ENCODE measurements at places on chromosomes 11 and 22. TPM values are rescaled to one million over a fixed set of nuclear protein-coding genes. Genes with fewer than 3 reads are reported as not detected.
A peak's percentile ranks its signal among the peaks of the same experiment; 100 is the strongest.

DNA sequence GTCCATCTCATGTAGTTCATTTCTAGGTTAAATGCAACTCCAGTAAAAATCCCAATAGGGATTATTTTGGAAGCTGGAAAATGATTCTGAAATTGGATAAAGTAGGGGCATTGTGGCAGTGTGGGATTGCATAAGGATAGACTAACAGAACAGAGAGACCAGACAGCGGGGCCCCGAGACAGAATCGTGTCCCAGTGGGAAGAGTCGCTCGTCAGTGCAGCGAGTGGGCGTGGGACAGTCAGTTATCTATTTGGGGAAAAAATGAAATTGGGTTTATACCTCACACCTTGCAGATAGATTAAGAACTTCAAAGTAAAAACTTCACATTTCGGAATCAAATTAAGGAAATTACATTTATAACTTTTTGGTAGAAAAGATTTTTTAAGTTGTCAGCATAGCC is 10.6 kb downstream of the SART1 start:
- H3K36me3 ChIP-seq = peaks cover 65% of the 10 kb centered on the region
- H3K4me3 ChIP-seq = no peak overlapping the region
- peaks cover 7% of the 10 kb centered on the region for H3K4me1 ChIP-seq
- no peak overlapping the region for H3K27ac ChIP-seq
- no peaks in the 10 kb centered on the region for H3K27me3 ChIP-seq

GRCh38 chr11:95556011-95556341 is 233.6 kb downstream of the FAM76B start:
- H3K4me1 ChIP-seq = peaks cover 5% of the 10 kb centered on the region
- H3K27ac ChIP-seq = peak overlapping the region; percentile 45
- H3K27me3 ChIP-seq = no peaks in the 10 kb centered on the region
- DNase-seq = no peak

Gene OR2D2
- not detected for total RNA-seq

Gene SCT
- total RNA-seq = 55.2 TPM

GRCh38 chr22:50178871-50179869 is 6.5 kb upstream of the TRABD start:
- no peak for DNase-seq
- no peaks in the 10 kb centered on the region for H3K36me3 ChIP-seq
- no peak overlapping the region for H3K4me3 ChIP-seq
- peaks cover 5% of the 10 kb centered on the region for H3K4me1 ChIP-seq
- H3K27me3 ChIP-seq = peaks cover 23% of the 10 kb centered on the region

GRCh38 chr11:114273071-114273470 is 23.1 kb upstream of the NNMT start:
- no peaks in the 10 kb centered on the region for H3K36me3 ChIP-seq
- peaks cover 13% of the 10 kb centered on the region for H3K27me3 ChIP-seq
- no peaks in the 10 kb centered on the region for H3K4me1 ChIP-seq
- DNase-seq = no peak
- H3K4me3 ChIP-seq = no peak overlapping the region

DNA sequence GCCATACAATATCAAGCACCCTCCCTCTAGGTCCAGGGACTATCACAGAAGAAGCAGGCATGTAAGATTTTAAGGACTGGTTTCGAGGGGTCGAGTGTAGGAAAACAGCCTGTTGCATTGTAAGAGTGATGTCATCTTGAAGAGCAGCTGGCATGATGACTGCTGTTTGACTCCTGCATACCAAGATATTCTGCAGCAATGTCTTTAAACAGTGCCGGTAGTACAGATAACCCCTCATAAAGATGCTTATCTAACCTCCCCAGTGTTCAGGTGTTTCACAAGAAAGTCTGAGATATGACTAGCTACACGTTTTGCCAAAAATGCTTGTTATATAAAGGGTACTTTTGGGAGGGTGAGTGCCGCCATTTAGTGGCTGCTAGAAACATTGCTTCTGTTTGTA is 12.0 kb downstream of the FAM111A start:
- no peaks in the 10 kb centered on the region for H3K27me3 ChIP-seq
- DNase-seq = no peak
- H3K4me3 ChIP-seq = no peak overlapping the region
- no peak overlapping the region for H3K27ac ChIP-seq
- no peaks in the 10 kb centered on the region for H3K4me1 ChIP-seq

Gene WBP2NL
- total RNA-seq = 1.0 TPM

Gene IFTAP
- total RNA-seq = 54.5 TPM

DNA sequence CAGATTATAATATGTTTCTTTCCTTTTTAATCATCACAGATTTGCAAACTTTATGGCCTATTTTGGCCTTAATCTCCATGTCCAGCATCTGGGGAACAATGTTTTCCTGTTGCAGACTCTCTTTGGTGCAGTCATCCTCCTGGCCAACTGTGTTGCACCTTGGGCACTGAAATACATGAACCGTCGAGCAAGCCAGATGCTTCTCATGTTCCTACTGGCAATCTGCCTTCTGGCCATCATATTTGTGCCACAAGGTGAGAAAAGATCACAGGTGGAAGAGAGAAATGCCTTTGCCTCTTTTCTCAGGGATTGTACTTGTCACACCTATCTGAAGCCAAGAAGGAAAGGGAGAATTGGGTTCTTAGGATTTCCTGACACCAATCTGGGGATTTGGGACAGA is 36.9 kb downstream of the SLC22A9 start:
- no peak for DNase-seq
- H3K36me3 ChIP-seq = no peaks in the 10 kb centered on the region
- no peaks in the 10 kb centered on the region for H3K4me1 ChIP-seq
- no peak overlapping the region for H3K4me3 ChIP-seq

- H3K27me3 ChIP-seq = no peaks in the 10 kb centered on the region
- peaks cover 30% of the 10 kb centered on the region for H3K36me3 ChIP-seq
- H3K4me3 ChIP-seq = no peak overlapping the region
- no peak overlapping the region for H3K27ac ChIP-seq
- no peak for DNase-seq
These were observed 50.7 kb downstream of the F2 start for GRCh38 chr11:46769636-46770221.

- peaks cover 44% of the 10 kb centered on the region for H3K4me1 ChIP-seq
- H3K4me3 ChIP-seq = peak overlapping the region; percentile 39
- DNase-seq = peak; percentile 85
- no peaks in the 10 kb centered on the region for H3K36me3 ChIP-seq
These were observed 39.1 kb upstream of the CREB3L1 start for GRCh38 chr11:46238078-46238966.

DNA sequence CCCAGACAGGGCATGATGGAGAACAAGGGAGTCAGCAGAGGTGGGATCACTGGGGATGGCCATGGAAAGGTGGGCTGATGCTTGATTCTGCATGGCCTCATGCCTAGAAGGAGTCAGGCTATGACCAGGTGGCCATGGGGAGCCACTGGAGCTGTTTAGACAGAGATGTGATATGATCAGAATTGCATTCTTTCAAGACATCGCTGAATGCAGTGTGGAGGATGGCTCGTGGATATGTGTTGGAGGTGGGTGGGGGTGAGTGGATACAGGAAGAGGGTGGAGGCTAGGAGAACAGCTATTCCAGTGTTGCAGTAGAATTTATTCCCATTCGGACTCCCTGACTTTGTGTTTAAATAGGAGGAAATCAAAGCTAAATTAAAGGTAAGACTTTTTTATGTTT is 841.1 kb downstream of the NTM start:
- H3K4me1 ChIP-seq = peaks cover 2% of the 10 kb centered on the region
- H3K36me3 ChIP-seq = no peaks in the 10 kb centered on the region
- H3K27ac ChIP-seq = no peak overlapping the region
- H3K4me3 ChIP-seq = no peak overlapping the region

DNA sequence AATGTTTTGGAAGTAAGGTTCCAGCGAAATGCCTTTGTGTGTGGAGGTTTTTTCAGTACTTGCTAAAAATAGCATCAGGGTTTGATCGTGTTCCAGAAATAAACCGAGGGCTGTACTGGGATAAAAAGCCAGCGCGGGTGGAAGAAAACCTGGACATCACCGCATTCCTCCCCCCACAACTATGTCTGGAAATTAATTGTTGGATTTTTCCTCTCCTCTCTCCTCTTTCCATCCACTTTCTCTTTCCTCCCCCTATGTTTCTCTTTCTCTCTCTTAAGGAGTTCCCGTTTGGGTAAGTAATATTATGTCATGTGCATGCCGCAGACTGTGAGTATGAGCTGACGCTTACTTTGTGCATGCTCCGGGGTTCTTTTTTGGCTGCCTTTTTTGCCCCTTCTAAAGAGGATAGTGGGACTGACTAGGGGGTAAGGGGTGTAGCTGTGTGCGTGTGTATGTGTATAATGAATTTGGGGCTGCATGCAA is 104.2 kb upstream of the HSD17B12 start:
- H3K27me3 ChIP-seq = peaks cover 89% of the 10 kb centered on the region
- H3K4me3 ChIP-seq = peak overlapping the region; percentile 30
- H3K4me1 ChIP-seq = peaks cover 60% of the 10 kb centered on the region
- H3K36me3 ChIP-seq = no peaks in the 10 kb centered on the region
- DNase-seq = peak; percentile 50

- peak; percentile 41 for DNase-seq
- H3K4me3 ChIP-seq = no peak overlapping the region
- H3K36me3 ChIP-seq = no peaks in the 10 kb centered on the region
- H3K27me3 ChIP-seq = no peaks in the 10 kb centered on the region
- H3K27ac ChIP-seq = peak overlapping the region; percentile 49
These were observed 2.0 kb upstream of the LMO2 start for GRCh38 chr11:33893711-33894397.

- H3K27me3 ChIP-seq = peaks cover 54% of the 10 kb centered on the region
- no peak overlapping the region for H3K27ac ChIP-seq
- H3K4me1 ChIP-seq = peaks cover 20% of the 10 kb centered on the region
- no peak for DNase-seq
- no peak overlapping the region for H3K4me3 ChIP-seq
These were observed 1.4 kb upstream of the GNAZ start for GRCh38 chr22:23068832-23069385.

Gene MOGAT2
- total RNA-seq = not detected

DNA sequence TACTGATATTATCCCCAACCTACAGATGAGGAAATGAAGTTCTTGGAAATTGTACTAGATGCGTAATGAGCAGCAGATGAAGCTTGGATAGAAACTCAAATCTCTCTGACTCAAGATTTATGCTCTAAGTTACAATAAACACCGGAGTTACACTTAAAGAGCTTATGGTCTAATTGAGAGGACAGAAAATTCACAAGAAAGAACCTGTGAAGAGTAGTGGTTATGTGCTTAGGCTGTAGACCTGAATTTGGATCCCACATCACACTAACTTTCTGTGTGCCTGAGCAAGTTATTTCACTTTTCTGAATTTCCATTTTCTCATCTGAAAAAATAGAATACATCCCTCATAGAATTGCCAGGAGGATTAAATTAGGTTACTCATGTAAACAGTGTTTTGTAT is 58.5 kb downstream of the FLI1 start:
- H3K36me3 ChIP-seq = peaks cover 2% of the 10 kb centered on the region
- no peak overlapping the region for H3K4me3 ChIP-seq
- no peak overlapping the region for H3K27ac ChIP-seq
- H3K4me1 ChIP-seq = no peaks in the 10 kb centered on the region
- DNase-seq = no peak

DNA sequence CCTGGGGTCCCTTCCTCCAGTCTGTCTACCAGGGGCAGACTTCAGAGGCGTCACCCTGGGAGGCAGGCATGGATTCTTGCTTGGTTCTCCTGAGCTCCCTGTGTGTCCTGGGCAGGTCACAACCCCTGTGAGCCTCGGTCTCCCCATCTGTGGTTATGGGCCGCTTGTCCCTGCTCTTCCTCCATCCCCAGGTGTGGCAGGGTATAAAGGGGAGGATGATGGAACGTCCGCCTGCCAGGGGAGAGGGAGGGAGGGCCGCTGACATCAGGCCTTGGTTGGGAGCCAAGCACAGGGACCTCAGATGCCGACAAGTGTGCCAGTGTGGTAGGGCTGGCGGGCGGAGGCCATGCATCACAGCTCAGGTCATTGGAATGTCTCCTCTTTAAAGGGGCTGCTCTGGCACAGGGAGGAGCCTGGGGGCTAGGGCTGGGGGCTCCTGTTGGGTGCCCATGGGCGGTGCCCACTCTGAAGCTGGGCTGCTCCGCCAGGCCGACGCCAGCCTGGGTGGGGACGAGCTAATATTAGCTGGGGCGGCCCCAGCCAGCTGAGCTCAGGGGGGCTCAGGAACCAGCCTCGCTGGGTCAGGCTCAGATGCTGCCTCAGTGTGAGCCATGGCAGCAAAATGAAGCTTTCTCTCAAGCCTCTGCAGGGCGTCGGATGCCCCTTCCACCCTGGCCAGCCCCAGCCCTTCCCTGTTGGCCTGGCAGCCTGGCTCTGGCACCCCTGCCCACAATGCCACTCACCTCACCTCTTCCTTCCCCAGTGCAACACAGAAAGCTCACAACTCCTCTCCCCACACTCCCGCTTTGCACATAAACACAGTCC is 12.8 kb downstream of the KCNC1 start:
- DNase-seq = peak; percentile 28
- H3K27ac ChIP-seq = peak overlapping the region; percentile 73
- no peaks in the 10 kb centered on the region for H3K36me3 ChIP-seq
- H3K4me3 ChIP-seq = no peak overlapping the region

Gene OR10A4
- total RNA-seq = not detected

DNA sequence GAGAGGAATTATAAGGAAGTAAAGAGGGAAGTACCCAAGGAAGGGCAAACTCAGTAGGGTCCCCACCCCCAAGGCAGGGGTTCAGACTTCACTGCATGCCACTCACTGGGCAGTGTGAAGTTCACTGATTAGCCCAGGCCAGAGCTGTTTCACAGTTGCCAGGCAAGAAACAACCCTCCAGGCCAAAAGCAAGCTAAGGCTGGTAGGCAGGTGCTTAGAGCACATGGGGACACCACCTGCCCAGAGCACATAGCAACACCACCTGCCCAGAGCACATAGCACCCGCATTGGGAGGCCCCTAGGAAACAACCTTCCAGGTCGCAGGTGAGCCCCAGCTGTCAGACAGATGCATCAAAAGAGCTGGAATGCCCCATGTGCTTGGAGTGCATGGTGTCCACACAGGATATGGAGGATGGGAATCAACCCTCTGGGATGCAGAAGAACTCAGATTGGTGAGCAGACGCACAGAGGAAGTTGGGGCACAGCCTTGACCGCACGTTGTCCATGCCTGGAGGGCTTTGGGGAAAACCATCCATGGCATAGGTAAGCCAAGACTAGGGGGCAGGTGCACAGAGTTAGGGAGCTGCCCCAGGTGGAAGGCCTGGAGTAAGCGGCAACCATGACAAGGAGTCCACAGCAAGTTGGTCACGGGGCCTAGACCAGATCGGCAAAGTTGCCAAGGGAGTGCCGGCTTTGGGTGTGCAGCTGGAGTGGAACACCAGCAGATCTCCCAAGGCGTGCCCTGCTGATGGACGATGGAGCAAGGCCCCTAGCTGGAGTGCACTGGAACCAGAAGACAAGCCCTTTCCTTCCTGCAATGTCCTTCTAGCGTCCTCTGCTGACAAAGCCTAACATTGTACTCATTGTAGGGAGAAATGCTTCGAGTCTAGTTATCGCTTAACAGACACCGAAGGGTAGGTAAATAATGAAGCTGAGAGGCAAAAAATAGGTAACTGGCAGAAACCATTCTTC is 7.8 kb upstream of the TMEM216 start:
- no peak for DNase-seq
- H3K36me3 ChIP-seq = no peaks in the 10 kb centered on the region
- no peaks in the 10 kb centered on the region for H3K27me3 ChIP-seq
- no peak overlapping the region for H3K27ac ChIP-seq
- no peak overlapping the region for H3K4me3 ChIP-seq

Gene VSIG10L2
- total RNA-seq = 0.27 TPM

GRCh38 chr11:4891996-4892640 is 10.4 kb downstream of the OR51T1 start:
- H3K27me3 ChIP-seq = no peaks in the 10 kb centered on the region
- DNase-seq = peak; percentile 63
- H3K27ac ChIP-seq = no peak overlapping the region
- H3K4me3 ChIP-seq = no peak overlapping the region
